Large intestine (tissue), 12 donors: ENCODE measurements at places on chromosomes 5 and 9. TPM values are rescaled to one million over a fixed set of nuclear protein-coding genes. Genes with fewer than 3 reads are reported as not detected.

SLC36A2 gene
- not detected for polyA plus RNA-seq

ZNF454 gene
- polyA plus RNA-seq, result 2.9 TPM

FAM153A gene
- polyA plus RNA-seq, result 0.58 TPM

HAND1 gene
- polyA plus RNA-seq, result 7.8 TPM

CRHBP gene
- polyA plus RNA-seq, result 0.76 TPM

DNA sequence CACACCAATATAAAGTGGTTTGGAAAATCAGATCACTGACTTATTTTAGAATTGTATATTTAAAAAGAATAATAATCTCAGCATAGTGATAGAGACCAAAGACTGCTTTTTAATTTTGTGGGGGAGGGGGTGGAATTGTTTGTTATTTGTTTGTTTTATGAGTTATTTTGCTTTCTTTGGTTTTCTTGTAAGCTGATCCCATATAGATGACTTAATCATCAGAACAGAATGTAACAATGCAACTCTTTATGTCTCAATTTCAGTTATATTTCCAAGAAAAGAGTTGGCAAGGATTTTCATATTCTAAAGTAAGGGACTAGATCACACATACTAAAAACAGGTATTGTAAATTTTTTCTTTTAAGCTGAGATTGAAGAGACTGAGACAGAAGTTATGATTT lies 984.9 kb downstream of the TLE4 start:
- DNase-seq, result no peak

- DNase-seq, result no peak
These were observed 505.4 kb downstream of the SEMA5A start for GRCh38 chr5:9040475-9040874.

DNA sequence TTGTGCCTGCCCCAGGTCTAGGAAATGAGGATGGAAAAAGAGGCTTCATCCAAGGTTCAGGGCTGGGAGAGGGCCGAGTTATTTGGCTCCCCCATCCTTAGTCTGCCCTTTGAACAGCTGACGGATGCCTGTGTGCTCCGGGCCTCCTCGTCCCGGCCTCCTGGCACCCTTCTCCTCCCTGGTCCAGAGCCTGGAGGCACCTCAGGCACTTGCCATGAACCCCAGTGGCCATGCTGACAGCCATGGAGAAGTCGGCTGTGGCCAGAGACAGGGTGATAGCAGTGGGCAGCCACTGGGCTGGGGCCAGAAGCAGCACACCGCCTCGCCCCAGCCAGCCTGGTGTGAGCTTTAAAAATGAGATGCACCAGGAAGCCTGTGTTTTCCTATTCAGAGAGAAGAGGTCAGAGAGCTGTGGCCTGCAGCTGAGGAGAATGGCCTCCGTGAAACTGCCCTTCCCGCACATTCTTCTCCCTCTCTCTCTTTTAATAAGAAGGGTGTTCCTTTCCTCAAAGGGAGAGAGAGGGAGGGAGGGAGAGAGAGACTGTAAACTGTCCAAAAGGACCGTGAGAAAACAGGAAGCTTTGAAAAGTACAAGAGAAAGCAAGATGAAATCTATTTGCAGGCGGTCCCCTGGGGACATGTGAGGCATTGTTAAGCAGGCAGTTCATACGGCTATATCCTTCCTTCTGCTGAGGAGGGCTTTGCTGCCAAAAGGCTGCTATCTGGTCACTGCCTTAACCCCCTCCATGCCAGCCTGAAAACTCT lies 55.3 kb downstream of the ZNF366 start:
- peak; percentile 47 for DNase-seq

DNA sequence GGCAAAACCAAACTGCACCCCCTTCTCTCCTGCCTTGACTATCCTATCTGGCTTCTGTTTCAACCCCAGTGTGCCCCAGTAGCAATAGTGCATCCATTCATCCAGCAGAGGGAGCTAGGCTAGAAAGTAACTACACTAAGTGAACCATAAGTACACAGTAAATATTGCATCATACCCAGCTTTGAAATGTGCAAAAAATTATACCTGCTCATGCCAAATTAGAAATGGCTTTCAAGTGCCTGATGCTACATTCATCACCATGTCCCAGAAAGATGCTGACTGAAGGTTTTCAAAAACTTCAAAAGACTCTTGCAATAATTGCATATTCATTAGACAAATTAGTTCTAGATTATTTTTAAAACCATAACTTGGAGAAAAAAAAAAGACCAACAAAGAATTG lies 153.5 kb downstream of the PRELID2 start:
- DNase-seq, result peak; percentile 66

GRCh38 chr9:33924978-33925797 lies 108.2 kb downstream of the UBE2R2 start:
- peak; percentile 35 for DNase-seq
